T-cell (primary cell): ENCODE measurements at places on chromosomes 11 and 22. TPM values are rescaled to one million over a fixed set of nuclear protein-coding genes. Genes with fewer than 3 reads are reported as not detected.

FAM180B gene
- total RNA-seq, result 0.20 TPM

SLC16A8 gene
- not detected for total RNA-seq

OR4A16 gene
- not detected for total RNA-seq

CD3G gene
- 215 TPM for total RNA-seq

MMP12 gene
- total RNA-seq, result not detected
